ENCODE measurements at places on chromosomes 2 and 18.

DNA sequence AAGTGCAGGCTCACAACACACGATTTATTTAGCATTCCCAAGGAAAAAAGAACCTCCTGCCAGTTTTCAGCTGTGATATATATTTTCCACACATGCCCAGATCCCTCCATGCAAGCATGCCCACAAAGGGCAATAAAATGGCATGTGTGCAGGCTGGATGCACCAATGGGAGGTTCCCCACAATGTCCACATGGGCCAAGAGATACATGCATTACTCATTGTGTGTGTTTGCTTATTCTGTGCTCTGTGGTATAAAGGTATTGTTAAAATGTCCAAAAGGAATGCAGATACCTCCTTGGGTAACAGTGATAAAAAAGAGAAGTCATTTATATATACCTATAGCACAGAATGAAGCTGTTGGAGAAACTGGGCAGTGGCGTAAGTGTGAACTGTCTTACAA, 207.4 kb downstream of the FHOD3 start:
- peak; percentile 49 for DNase-seq

- DNase-seq: no peak
Observed at GRCh38 chr2:68447118-68447517, 20.0 kb downstream of the FBXO48 start.

GRCh38 chr2:53432936-53433335, 334.7 kb upstream of the CHAC2 start:
- DNase-seq: no peak

DNA sequence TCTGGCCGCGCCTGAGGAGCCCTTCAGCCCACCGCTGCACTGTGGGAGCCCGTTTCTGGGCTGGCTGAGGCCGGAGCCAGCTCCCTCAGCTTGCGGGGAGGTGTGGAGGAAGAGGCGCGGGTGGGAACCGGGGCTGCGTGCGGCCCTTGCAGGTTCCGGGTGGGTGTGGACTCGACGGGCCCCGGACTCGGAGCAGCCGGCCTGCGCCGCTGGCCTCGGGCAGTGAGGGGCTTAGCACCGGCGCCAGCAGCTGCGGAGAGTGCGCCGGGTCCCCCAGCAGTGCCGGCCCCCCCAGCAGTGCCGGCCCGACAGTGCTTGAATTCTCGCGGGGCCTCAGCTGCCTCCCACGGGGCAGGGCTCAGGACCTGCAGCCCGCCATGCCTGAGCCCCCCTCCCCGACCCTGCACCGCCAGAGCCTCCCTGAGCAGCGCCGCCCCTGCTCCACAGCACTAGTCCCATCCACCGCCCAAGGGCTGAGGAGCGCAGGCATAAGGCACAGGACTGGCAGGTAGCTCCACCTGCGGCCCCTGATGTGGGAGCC, 534.2 kb downstream of the ZNF804A start:
- DNase-seq: no peak

DNA sequence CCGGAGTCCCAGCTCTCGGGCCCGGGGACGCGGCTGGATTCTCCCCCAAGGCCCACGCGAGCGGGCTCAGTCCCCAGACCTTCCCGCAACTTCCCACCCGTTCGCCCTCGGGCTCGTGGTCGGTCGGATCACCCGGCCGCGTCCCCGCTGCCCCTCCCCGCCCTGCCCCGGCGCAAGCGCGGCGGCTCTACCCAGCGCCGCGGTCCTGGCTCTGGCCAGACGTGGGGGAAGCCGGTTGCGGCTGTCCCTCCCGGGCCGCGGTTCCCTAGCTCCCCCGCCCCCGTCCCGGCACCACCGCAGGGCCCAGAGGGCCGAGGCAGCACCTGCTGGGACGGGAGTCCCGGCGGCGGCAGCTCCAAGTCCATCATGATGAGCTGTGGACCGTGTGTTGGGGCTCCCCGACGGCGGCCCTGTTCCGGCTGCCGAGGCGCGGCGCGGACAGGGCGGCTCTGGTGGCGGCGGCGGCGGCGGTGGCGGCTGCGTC, 276 bp downstream of the NFE2L2 start:
- no peak for DNase-seq

GRCh38 chr18:3703732-3704176, 253.8 kb downstream of the TGIF1 start:
- peak; percentile 87 for DNase-seq

GRCh38 chr18:57576316-57576715, 10.2 kb downstream of the FECH start:
- no peak for DNase-seq

- no peak for DNase-seq
Observed at GRCh38 chr18:48035556-48035860, 105.0 kb upstream of the SMAD2 start.

- DNase-seq: no peak
Observed at GRCh38 chr2:109387221-109387735, 226.5 kb downstream of the SEPTIN10 start.

DNA sequence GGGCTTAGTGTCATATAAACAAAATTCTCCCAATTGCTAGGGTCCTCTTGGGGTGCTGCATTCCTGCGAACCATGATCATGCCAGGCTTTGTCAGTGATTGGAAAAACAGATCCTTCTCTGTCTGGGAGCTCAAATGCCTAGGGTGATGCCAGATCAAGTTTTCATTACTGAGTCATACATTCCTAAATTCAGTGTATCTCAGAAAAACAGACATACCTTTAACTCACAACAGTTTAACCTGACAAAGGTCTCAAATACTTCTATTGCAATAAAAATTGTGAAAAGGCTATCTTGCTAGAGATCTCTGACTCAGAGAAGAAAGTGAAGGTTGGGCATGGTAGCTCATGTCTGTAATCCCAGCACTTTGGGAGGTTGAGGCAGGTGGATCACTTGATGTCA, 86.9 kb downstream of the SH3YL1 start:
- no peak for DNase-seq

DNA sequence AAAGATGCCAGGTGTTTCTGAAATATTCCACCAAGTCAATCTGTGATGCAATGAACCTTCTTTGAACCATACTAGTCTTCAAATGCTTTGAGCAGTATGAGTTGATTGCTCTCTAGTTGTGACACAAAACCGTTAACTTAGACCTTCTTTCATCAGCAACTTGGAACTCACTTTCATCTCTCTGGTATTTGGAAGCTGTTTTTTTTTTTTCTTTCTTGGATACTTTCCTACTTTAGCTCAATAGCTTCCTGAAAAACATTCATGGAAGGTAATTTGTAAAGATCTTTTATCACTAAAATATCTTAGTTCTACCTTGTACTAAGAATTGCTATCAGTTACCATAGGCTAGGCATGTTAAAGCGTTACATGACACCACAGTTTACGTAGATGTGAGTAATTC, 1071.9 kb upstream of the CHAC2 start:
- peak; percentile 8 for DNase-seq

DNA sequence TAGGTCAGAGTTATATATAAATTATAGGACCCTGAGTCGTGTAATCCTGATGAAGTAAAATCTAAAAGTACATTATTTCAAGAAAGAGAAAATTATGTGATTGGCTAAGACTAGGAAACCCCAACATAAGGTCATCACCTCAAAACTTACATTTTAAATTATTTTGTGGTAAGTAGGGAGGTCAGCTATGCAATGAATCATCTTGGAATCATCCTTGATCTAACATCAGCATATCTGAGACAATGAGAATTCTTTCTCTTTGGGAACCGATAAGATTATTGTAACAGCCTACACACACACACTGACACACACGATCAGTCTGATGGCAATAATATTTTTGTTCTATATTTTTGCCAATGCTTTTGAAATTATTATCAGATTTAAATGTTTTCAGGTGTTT, 904.8 kb upstream of the CHAC2 start:
- DNase-seq: no peak

GRCh38 chr2:240956171-240956934, 42.1 kb upstream of the SNED1 start:
- DNase-seq: no peak

DNA sequence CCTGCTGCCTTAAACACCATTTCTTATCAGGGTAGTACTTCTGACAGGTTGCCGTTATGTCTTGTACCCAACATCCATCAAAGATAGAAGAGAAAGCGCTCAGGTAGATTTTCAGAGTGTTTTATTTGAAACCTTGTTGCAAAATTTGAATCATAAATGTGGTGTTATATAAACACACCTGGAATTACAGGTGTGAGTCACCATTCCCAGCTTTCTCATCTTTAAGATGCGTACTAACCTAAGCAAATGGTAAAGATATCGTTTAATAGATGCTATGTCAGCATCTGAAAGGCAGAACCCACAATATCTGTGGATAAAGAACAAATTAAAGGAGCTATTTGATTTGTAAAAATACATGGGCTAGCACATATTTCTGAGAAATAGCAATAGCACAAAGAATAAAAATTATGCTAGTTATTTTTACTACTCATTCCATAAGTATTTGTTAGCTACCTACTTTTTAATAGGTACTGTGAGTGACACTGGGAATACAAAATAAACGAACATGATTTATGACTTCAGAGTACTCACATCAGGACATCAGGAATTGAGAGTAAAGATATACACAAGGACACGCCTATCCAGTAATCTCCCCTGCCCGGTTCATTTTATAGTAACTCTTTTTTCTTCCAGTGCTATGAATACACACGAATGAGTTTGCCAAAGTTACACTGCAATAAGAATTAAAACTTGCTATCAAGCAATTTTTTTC, 193.8 kb downstream of the RBM43 start:
- DNase-seq: no peak

- DNase-seq: no peak
Observed at GRCh38 chr2:128402911-128403670, 84.4 kb upstream of the HS6ST1 start.

DNA sequence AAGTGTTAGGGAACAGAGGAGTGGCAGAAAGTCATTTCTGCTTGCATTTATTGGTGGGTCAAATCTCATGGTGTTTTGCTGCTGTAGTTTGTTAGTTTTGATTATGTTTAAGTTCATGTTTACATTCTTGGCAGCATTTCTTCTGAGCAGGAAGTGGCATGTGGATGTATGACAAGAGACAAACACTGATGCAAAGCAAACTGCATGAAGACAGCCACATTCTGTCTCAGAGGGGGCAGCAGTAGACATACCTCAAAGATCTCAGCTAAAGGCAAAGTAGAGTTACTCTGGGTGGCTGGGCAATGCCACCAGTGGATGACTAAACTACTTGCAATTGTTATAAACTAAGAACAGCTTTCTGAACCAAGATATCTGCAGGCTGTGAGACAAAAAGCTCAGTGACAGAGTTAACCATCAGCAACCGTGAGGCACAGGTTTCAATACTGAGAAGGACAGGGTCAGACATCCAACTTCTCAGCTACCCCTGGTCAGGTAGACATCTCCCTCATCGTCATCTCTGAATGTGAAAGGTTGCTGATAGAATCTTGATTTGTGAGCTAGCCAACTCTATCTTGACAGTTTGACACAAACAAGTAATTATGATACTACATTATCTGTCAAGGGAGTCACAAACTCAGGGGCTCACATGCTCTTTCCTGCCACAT, 16.4 kb downstream of the GALNT3 start:
- DNase-seq: peak; percentile 12
